ENCODE measurements at places on chromosomes 11 and 22. TPM values are rescaled to one million over a fixed set of nuclear protein-coding genes. Genes with fewer than 3 reads are reported as not detected.

Gene MAP6
- 1.8 TPM for polyA plus RNA-seq

Gene MS4A4E
- polyA plus RNA-seq: 0.22 TPM

Gene TRIM34
- 1.8 TPM for polyA plus RNA-seq

Gene TBX1
- polyA plus RNA-seq: 4.9 TPM

Gene OR51E2
- 0.02 TPM for polyA plus RNA-seq

Gene ARHGAP42
- 6.2 TPM for polyA plus RNA-seq

Gene HOATZ
- not detected for polyA plus RNA-seq

Gene HPS4
- 13.0 TPM for polyA plus RNA-seq

Gene MRGPRF
- 26.1 TPM for polyA plus RNA-seq

Gene ELFN2
- 0.29 TPM for polyA plus RNA-seq

Gene PGM2L1
- 0.65 TPM for polyA plus RNA-seq

Gene VWCE
- 0.86 TPM for polyA plus RNA-seq

Gene TUB
- polyA plus RNA-seq: 16.1 TPM

Gene PIH1D2
- polyA plus RNA-seq: 0.86 TPM

Gene DDI1
- not detected for polyA plus RNA-seq

Gene PRR14L
- 5.3 TPM for polyA plus RNA-seq

Gene CLDN5
- 221 TPM for polyA plus RNA-seq

Gene MUC15
- not detected for polyA plus RNA-seq

Gene MMP13
- not detected for polyA plus RNA-seq

Gene PATE4
- polyA plus RNA-seq: not detected

Gene MYOD1
- not detected for polyA plus RNA-seq

Gene COA4
- 61.9 TPM for polyA plus RNA-seq

Gene UFD1
- 73.8 TPM for polyA plus RNA-seq

Gene UPK3A
- not detected for polyA plus RNA-seq

Gene PES1
- 45.1 TPM for polyA plus RNA-seq

Gene MB
- 16.2 TPM for polyA plus RNA-seq

Gene ZBTB16
- 43.1 TPM for polyA plus RNA-seq

Gene TYMP
- polyA plus RNA-seq: 162 TPM

Gene PRG3
- not detected for polyA plus RNA-seq

Gene OR2D2
- polyA plus RNA-seq: not detected

Gene DNAJB7
- polyA plus RNA-seq: not detected

Gene UPK2
- 0.16 TPM for polyA plus RNA-seq

Gene ST14
- polyA plus RNA-seq: 3.1 TPM

Gene APOL6
- polyA plus RNA-seq: 3.6 TPM

Gene ADM2
- 6.1 TPM for polyA plus RNA-seq

Data from adipose tissue (tissue), 3 donors.